RPMI7951 (cell line): ENCODE measurements at places on chromosomes 12 and 14. TPM values are rescaled to one million over a fixed set of nuclear protein-coding genes. Genes with fewer than 3 reads are reported as not detected.

TBX3 gene
- 51.4 and 61.6 TPM in 2 replicates for total RNA-seq

LPAR5 gene
- total RNA-seq = not detected in 2 replicates

GALNT9 gene
- not detected in 2 replicates for total RNA-seq

REP15 gene
- 1.4 and 1.6 TPM in 2 replicates for total RNA-seq

RNF212B gene
- not detected in 2 replicates for total RNA-seq
